ENCODE measurements at places on chromosomes 11 and 22. TPM values are rescaled to one million over a fixed set of nuclear protein-coding genes. Genes with fewer than 3 reads are reported as not detected.

Gene PDE3B
- 6.7 TPM for total RNA-seq

Gene SAA4
- not detected for total RNA-seq

Gene SCGB1C1
- total RNA-seq = not detected

Gene KCNJ11
- 7.5 TPM for total RNA-seq

Gene CDC42BPG
- 30.1 TPM for total RNA-seq

Gene CSNK2A3
- 2.0 TPM for total RNA-seq

Gene RASSF7
- total RNA-seq = 35.9 TPM

Gene SLC43A1
- total RNA-seq = 11.8 TPM

Gene PATE2
- total RNA-seq = not detected

Gene EFEMP2
- total RNA-seq = 8.4 TPM

Gene SCN3B
- total RNA-seq = 0.05 TPM

Gene MIOX
- 0.39 TPM for total RNA-seq

Gene KRTAP5-10
- total RNA-seq = 0.20 TPM

Gene CABP4
- not detected for total RNA-seq

Gene HBE1
- total RNA-seq = 212 TPM

Gene C11orf91
- 0.54 TPM for total RNA-seq

Gene SHISAL1
- total RNA-seq = not detected

Gene CEND1
- 0.27 TPM for total RNA-seq

Data from HCT116 (cell line).